Sigmoid colon (tissue), 7 donors: ENCODE measurements at places on chromosomes 1 and 21. TPM values are rescaled to one million over a fixed set of nuclear protein-coding genes. Genes with fewer than 3 reads are reported as not detected.

GRCh38 chr1:113142791-113143190 is 69.8 kb downstream of the LRIG2 start:
- DNase-seq, result no peak
- H3K36me3 ChIP-seq, result no peaks in the 10 kb centered on the region
- no peak overlapping the region for H3K27ac ChIP-seq

DNA sequence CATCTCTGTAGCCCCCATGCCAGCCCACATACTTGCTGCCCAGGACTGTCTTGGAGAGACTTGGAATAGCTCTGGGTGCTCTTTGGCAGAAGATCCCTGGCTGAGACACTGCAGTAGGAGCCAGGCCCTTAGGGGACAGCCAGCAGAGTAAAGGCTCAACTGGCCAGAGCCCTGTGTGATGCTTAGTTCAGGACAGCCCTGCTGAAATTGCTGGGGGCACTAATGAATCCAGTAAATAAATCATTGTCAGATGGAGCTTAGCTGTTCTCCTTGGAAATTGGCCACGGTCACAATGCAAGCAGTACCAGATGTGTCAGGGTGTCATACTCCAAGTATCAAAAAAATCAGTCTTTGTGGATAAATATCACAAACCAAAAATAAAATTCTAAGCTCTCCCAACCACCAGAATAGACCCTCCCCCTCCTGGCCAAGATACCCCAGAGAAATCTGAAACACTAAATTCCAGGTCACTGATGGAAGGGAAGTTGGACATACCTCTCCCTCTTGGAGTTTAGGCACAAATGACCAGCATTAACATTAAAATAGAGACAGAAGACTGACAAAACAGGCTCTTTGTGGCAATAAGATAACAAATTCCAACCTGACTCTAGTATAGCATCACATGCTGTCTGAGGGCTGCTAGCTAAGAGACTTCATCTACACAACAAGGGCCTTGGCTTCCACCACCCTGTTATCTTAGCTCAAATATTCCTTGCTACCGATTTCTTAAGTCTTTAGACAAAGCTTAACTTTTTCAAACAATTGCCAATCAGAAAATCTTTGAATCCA is 83.2 kb upstream of the DNAH14 start:
- no peak overlapping the region for H3K4me3 ChIP-seq
- H3K27me3 ChIP-seq, result no peaks in the 10 kb centered on the region
- no peak overlapping the region for H3K27ac ChIP-seq
- H3K4me1 ChIP-seq, result no peaks in the 10 kb centered on the region

DNA sequence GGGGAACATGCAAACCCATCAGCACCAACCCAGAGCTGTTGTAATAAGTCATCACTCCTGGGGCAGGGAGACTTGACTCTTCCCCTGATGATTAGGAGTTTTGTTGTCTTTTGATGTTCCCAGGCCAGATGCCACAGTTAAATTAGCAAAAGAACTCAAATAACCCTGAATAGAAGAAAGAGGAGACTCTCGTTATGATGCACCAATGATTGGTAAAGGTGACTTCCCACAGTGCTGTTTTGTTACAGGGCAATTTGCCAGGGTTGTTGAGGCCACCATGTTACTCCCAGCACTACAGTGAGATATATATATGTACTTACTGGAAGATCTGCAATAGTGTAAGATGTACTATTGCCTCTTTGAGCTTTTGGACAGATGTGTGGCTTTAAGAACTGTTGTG is 24.3 kb upstream of the RCAN1 start:
- no peak overlapping the region for H3K27ac ChIP-seq
- no peak overlapping the region for H3K4me3 ChIP-seq
- no peaks in the 10 kb centered on the region for H3K27me3 ChIP-seq
- no peaks in the 10 kb centered on the region for H3K36me3 ChIP-seq

DNA sequence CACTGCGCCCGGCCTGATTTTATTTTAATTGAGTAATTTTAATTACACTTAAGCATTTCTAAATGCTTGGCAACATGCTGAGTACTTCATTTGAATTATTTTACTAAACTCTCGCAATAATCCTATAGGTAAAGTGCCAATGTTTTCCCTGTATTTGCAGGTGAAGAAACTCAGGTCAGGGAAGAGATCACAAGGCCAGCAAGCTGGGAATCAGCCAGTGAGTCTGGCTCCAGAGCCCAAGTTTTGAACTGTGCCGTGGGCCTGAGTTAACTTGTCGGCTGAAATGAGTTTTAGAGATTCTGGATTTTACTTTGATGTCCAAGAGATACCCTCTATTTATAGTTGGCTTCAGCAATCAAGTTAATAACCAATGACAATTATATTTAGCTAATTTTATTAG is 141.4 kb downstream of the CNIH3 start:
- H3K36me3 ChIP-seq, result no peaks in the 10 kb centered on the region
- no peak for DNase-seq
- H3K4me3 ChIP-seq, result no peak overlapping the region
- no peak overlapping the region for H3K27ac ChIP-seq
- no peaks in the 10 kb centered on the region for H3K27me3 ChIP-seq

GRCh38 chr1:41846625-41847405 is 71.9 kb downstream of the HIVEP3 start:
- no peak overlapping the region for H3K4me3 ChIP-seq
- H3K27ac ChIP-seq, result no peak overlapping the region
- H3K36me3 ChIP-seq, result no peaks in the 10 kb centered on the region
- H3K4me1 ChIP-seq, result no peaks in the 10 kb centered on the region
- DNase-seq, result no peak
- H3K27me3 ChIP-seq, result no peaks in the 10 kb centered on the region

DNA sequence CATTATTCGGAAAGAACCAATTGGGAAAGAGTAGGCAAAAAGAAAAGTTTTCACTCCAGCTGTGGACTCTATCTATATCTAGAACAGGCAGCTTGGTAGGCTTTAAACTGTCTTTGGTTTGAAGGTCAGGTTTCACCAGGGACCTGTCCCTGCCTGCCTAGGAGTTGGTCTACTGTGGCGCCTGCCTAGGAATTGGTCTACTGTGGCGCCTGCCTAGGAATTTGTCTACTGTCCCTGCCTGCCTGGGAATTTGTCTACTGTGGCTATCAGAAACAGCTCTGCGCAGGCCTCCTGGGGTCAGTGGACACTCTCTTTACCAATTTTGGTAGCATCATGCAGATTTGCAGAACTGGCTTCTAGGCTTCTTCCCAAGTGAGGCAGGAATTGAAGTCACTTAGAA is 13.8 kb downstream of the USP25 start:
- DNase-seq, result no peak
- H3K4me1 ChIP-seq, result no peaks in the 10 kb centered on the region
- H3K27ac ChIP-seq, result no peak overlapping the region
- H3K36me3 ChIP-seq, result no peaks in the 10 kb centered on the region
- H3K27me3 ChIP-seq, result no peaks in the 10 kb centered on the region

DNA sequence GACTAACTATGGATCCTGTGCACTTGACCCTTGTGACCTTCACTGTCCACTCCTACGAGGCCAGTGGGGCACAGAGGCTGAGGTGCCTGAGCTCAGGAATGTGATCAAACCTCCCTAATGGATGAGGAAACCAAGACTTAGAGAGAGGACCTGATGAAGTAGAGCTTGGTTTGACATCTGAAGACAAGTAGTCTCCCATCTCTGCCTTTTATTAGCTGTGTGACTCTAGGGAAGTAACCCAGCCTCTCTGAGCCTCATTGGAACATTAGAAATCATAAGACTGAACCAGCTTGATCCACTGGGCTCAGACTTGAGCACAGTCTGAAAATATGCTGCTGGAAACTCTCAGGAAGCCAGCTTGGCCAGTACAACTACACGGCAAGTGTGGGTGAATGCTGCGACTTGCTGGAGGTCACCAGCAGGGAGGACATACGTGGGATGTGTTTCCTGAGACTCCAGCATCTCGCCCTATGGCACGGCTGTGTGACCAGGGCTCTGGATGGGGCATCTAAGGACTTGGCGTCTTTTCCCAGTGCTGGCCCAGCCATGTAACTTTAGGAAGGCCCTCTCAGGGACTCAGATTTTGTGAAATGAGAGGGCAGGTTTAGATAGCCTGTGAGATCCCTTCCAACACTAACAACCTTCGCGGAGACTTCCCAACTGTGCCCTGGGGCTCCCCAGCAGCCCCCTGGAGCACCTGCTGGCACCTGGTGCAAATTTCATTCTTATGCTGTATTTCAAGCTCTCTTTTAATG is 10.5 kb downstream of the CDCP2 start:
- no peaks in the 10 kb centered on the region for H3K36me3 ChIP-seq
- no peak for DNase-seq
- no peaks in the 10 kb centered on the region for H3K27me3 ChIP-seq
- H3K27ac ChIP-seq, result no peak overlapping the region

GRCh38 chr1:53190210-53190611 is 6.4 kb upstream of the CPT2 start:
- no peak overlapping the region for H3K4me3 ChIP-seq
- no peaks in the 10 kb centered on the region for H3K36me3 ChIP-seq
- H3K27me3 ChIP-seq, result no peaks in the 10 kb centered on the region
- H3K4me1 ChIP-seq, result peaks cover under 1% of the 10 kb centered on the region
- H3K27ac ChIP-seq, result no peak overlapping the region

DNA sequence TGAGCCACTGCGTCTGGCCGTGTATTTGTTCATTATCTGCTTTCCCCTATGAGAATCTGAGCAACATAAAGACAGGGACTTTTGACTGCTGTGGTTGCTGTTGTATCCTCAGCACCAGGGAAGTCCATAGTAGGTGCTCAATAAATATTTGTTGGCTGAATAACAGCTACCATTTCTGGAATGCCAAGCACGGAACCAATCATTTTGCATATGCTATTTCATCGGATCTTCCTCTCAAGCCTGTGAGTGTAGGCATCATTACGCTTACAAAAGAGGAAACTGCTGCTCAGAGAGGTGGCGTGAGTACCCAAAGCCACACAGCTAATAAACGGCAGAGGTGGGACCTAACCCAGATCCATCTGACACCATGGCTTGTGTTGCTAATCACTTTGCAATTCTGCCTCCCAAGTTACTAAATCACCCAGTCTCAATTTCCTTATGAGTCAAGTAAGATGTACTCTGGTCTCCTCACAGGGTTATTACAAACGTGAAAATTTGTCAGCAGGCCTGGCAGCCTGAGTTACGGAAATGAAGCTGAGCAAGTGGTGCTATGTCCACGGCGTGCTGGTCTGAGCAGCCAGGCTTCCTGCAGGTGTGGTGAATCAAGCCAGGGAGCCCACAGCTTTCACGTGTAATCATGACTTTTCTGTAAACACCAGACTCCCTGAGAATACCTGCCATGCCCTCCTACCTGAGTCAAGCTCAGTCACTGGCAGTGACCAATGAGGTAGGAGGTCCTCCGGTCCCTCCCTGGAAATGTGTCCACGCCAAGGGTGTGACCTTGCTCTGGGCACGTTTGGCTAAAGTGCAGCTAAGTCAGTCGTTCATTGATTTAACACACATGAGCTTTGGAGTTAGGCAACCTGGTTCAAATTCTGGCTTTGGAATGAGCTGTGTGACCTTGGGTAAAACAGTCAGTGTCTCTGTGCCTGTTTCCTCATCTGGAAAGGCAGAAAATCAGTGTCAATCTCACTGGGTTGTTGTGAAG is 4.8 kb upstream of the RHCE start:
- H3K36me3 ChIP-seq, result no peaks in the 10 kb centered on the region
- DNase-seq, result no peak
- H3K4me3 ChIP-seq, result no peak overlapping the region
- no peak overlapping the region for H3K27ac ChIP-seq
- no peaks in the 10 kb centered on the region for H3K4me1 ChIP-seq

DNA sequence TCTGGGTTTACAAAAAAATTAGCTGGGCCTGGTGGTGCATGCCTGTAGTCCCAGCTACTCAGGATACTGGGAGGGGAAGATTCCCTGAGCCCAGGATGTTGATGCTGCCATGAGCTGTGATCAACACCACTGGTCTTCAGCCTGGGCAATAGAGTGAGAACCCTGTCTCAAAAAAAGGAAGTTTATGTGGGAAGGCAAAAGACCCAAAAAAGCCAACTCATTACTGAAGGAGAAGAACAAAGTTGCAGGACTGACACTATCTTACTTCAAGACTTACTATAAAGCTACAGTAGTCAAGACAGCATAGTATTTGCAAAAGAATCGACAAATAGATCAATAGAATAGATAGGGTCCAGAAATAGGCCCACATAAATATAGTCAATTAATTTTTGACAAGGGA is 9.2 kb upstream of the PTGS2 start:
- H3K27ac ChIP-seq, result no peak overlapping the region
- H3K27me3 ChIP-seq, result no peaks in the 10 kb centered on the region
- no peaks in the 10 kb centered on the region for H3K36me3 ChIP-seq
- no peak overlapping the region for H3K4me3 ChIP-seq
- no peaks in the 10 kb centered on the region for H3K4me1 ChIP-seq

DNA sequence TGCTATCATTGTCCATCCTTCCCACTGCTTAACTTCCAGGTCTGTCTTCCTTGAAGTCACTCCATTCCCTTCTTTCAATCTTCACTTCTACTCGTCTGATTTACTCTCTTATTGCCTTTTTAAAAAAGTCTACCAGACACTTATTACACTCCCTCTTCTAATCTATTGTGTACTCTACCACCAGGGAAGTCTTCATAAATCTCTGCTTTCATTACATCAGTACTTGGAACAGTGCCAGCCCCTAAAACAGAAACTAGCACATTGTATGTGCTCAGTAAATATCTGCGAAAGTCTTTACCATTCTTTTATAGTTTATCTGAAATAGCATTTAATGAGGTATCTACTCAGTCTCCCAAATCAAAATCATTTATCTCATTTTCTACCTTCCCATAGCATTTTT is 236.4 kb downstream of the USH2A start:
- no peak overlapping the region for H3K4me3 ChIP-seq
- no peak overlapping the region for H3K27ac ChIP-seq
- no peaks in the 10 kb centered on the region for H3K36me3 ChIP-seq
- H3K4me1 ChIP-seq, result no peaks in the 10 kb centered on the region
- no peak for DNase-seq
- H3K27me3 ChIP-seq, result no peaks in the 10 kb centered on the region

- no peaks in the 10 kb centered on the region for H3K4me1 ChIP-seq
- H3K4me3 ChIP-seq, result no peak overlapping the region
- no peaks in the 10 kb centered on the region for H3K27me3 ChIP-seq
- H3K36me3 ChIP-seq, result no peaks in the 10 kb centered on the region
Observed at GRCh38 chr1:211736351-211736915, 61.0 kb upstream of the NEK2 start.

DNA sequence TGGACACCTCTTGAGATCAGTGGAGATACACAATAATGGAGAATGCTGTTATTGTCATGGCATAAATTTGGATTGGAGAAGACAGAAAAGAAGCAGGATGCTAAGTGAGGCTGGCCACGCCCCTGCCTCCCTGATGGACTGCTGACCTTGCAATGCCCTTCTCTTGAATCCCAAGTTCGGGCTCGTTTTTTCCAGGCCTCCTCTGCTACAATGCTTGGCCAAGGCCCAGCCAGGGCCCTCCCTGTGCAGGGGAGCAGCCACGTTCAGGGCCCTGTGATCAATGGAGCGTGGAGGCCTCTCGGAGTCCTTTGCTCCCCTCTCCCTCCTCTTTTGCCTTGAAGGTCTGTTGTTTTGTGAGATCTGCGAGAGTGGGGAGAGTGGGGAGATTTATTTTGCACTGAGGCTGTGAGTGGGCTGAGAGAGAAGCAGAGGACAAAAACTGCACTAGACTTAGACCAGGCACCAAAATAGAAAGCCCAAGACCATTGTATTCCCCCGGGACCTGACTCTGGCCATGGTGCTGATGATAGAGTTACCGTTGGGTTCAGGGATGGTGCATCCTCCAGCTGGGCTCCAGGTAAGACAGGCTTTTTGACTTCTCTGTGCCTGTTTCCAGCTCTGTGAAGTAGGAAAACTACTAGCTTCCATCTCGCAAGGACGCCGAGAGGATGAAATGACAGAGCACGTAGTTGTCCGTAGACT is 268.6 kb downstream of the KAZN start:
- H3K4me1 ChIP-seq, result no peaks in the 10 kb centered on the region
- no peak for DNase-seq
- no peaks in the 10 kb centered on the region for H3K36me3 ChIP-seq
- H3K4me3 ChIP-seq, result no peak overlapping the region

Gene MMEL1
- 2.9 TPM for total RNA-seq

Gene ENTREP3
- 11.8 TPM for total RNA-seq

Gene SV2A
- 3.3 TPM for total RNA-seq

Gene HSF2BP
- total RNA-seq, result 0.83 TPM

Gene CACHD1
- 6.4 TPM for total RNA-seq
